Left colon (tissue), 2 donors: ENCODE measurements at places on chromosomes 13 and 19. TPM values are rescaled to one million over a fixed set of nuclear protein-coding genes. Genes with fewer than 3 reads are reported as not detected.

Gene ADPRHL1
- total RNA-seq, result 4.0 TPM

- DNase-seq, result no peak
Measured at GRCh38 chr13:67515895-67516294, 285.8 kb upstream of the PCDH9 start.

DNA sequence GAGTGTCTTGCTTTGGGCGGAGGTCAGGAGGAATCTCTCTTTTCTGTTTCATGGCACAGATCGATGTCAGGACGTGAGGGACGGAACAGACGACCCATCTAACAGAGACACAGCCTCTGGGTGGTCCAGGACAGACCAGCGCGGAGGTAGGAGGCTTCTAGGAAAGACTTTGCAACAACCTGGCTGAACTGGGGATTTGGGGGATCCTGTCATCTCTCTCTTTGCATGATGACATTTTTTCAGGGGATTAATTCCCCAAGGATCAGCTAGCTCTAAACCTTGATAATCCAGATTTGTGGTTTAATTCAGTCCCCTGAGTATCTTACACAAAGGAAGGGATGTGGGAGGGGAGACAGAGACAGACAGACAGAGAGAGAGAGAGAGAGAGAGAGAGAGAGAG lies 14.4 kb downstream of the CABP5 start:
- no peak for DNase-seq

DNA sequence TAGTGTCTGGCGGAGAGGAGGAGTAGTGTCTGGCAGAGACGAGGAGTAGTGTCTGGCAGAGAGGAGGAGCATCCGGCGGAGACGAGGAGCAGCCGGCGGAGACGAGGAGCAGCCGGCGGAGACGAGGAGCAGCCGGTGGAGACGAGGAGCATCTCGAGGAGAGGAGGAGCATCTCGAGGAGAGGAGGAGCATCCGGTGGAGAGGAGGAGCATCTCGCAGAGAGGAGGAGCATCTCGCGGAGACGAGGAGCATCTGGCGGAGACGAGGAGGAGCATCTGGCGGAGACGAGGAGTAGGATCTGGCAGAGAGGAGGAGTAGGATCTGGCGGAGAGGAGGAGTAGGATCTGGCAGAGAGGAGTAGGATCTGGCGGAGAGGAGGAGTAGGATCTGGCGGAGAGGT lies 18.2 kb downstream of the C13orf46 start:
- DNase-seq, result no peak

- no peak for DNase-seq
Measured at GRCh38 chr13:24997367-24997967, 98.5 kb upstream of the PABPC3 start.

GRCh38 chr13:39107561-39107960 lies 69.3 kb downstream of the NHLRC3 start:
- no peak for DNase-seq

GRCh38 chr19:46426035-46426505 lies 2.7 kb downstream of the PNMA8C start:
- DNase-seq, result no peak

Gene PEAK3
- 0.15 TPM for total RNA-seq

GRCh38 chr19:30023330-30023729 lies 81.3 kb downstream of the URI1 start:
- DNase-seq, result no peak

GRCh38 chr13:75882261-75882660 lies 246.1 kb downstream of the LMO7 start:
- DNase-seq, result no peak

DNA sequence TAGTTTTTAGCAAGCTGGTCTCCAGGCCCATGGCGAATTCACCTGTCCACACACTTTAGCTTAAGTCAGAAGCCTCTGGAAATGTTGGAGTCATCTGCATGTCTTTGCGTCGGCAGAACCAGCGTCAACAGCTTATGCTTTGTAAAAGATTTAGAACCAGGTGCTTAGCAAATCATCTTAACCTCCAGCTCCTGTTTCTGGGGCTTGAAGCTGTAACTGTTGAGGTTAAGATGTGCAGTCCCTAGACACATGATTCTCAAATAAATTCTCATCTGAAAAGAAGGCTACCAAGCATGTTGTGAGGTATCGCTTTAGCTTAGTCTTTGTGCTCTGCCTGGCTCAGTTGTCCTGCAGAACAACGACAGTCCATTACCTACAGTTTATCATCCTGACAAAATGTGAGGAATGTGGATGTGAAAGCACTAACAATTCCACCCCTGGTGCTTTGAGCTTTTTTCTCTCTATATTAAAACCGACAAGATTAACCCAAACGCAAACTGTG lies 4.4 kb downstream of the EFNB2 start:
- peak; percentile 20 for DNase-seq

Gene ZNF569
- total RNA-seq, result 1.4 TPM

Gene C13orf42
- not detected for total RNA-seq

Gene FBN3
- total RNA-seq, result not detected

Gene PCP2
- 0.73 TPM for total RNA-seq

Gene ONECUT3
- total RNA-seq, result not detected
